Activated CD4-positive, alpha-beta T cell treated with anti-CD3 and anti-CD28 coated beads, Interleukin-2, amount 10 ng/mL, durations not matched to agents 24 days and 14 days (primary cell): ENCODE measurements at places on chromosomes 6 and 20.

DNA sequence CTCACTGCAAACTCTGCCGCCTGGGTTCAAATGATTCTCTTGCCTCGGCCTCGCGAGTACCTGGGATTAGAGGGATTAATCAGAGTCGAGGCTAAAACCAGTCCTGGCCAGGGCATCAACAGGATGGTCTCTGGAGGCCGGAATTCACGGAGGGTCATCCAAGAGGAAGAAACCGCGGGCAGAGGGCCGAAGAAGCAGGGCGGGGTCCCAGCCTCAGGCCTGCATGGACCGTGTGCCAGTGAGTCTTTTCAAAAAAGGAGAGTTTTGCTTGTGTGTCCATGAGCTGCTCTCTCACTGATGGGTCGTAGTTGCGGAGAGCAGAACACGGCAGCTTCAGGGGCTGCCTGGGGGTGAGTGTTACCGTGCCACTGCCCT is 295.1 kb upstream of the ZNF337 start:
- no peak for DNase-seq

DNA sequence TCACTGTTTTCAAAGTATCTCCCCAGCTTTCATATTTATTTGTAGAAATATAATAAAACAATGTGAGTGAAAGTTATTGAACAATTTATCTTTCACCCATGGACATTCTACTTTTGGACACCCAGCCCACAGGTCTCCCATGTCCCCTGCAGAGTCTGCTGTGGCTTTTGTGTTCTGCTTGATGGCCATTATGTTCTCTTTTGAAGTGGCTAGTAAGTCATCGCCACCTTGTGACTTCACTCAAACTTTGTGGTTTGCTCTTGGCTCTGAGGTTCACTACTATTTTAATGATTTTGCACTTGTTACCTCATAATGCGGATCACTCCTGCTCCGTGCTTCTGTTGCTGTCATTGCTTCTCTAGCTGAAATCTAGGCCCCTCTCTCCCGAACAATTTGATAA is 10.2 kb upstream of the DEFB113 start:
- DNase-seq = no peak

- no peak for DNase-seq
Observed at GRCh38 chr6:83490217-83490807, 22.0 kb upstream of the PRSS35 start.

GRCh38 chr6:35044761-35045421 is 96.2 kb downstream of the TCP11 start:
- no peak for DNase-seq

DNA sequence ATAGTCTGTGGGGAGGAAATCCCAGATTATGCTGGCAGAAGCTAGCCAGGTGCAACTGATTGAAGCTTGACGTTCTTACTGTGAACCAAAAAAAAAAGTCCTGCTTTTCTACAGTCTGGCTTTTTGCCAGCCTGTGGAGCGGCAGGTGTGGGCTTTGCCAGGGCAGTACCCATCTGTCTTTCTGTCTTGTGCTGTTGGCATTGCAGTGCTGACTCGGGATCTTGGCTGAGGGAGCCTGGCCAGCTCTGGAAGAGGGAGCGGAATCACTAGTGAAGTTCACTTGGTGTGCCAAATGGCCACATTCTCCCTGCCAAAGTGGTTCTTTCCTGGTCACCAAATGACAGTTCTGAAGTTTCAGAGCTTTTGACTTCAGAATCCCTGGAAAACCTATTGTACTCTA is 5.0 kb downstream of the KIF3B start:
- no peak for DNase-seq

- DNase-seq = no peak
Observed at GRCh38 chr20:57470666-57471495, 54.1 kb downstream of the CTCFL start.

DNA sequence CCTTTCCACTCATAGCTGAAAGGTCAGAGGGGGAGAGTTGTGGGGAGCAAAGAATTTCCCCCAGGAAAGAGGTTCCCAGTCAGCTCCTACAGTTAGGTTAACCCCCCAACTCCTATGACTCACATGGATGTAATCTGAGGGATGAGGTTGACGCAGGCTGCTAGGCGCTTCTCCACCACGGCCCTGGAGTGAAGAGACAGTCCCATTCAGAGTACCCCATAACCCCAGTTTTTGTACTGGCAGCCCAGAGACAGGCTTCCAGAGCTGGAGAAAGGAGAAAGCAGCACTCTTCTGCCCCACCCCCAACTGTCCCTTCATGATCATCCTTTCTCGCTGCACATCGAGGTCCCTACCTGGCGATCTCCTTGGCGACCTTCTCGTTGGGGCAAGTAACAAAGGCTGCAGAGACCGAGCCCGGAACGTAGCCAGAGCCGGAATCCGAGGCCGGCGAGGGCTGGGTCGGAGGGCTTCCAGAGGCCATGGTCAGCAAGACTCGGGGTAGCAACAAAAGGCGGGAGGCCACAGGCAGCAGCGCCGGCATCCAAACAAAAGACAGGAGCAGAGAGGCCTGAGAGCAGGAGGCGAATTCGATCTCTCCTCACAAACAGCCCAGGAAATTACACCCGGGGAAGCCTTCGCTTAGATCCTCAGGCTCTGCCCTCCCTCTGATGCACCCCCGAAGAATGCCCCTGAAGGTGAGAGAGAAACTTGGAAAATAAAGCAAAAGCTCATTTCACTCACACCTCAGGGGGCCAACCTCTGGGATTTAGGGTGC is 592 bp downstream of the CUTA start:
- DNase-seq = peak; percentile 72

- DNase-seq = peak; percentile 6
Observed at GRCh38 chr20:19397666-19398065, 185.2 kb downstream of the SLC24A3 start.

- no peak for DNase-seq
Observed at GRCh38 chr6:31142361-31142761, 3.5 kb upstream of the PSORS1C2 start.

GRCh38 chr6:150491131-150491810 is 108.4 kb upstream of the PLEKHG1 start:
- peak; percentile 61 for DNase-seq

- DNase-seq = no peak
Observed at GRCh38 chr6:15713325-15713724, 50.5 kb upstream of the DTNBP1 start.

- DNase-seq = no peak
Observed at GRCh38 chr6:167538746-167539145, 213.9 kb downstream of the TTLL2 start.

DNA sequence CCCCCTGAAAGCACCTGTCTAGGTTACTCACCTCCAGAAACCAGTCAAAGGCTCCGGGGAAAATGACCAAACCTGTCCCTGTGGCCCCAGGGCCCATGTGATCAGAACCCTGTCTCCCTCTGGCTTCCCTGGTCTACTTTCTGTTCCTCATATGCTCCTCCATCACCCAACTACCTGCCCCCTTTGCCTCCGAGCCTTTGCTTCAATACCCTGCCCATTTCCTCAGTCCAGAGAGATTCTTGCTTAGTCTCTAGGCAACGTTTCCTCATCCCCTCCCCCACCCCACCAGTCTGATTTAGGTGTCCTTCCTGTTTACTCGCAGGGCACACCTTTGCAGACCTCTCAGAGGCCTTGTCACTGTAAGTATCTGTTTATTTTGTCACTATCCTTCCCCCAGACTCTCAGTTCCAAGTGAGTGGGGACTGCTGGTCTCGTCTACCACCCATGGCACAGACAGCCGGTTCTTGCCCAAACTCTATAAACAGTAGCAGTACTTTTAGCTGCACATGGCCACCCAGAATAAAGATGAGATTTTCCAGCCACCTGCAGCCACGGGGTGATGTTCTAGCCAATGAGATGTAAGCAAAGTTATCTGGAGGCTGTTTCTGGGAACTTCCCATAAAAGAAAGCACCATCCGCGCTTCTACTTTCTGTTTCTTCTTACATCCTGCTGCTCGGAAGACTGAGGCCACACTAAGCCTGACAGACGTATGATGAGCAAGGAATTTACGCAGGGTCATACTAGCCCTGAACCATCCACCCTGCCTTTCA is 13.3 kb downstream of the ELOVL5 start:
- peak; percentile 92 for DNase-seq

- no peak for DNase-seq
Observed at GRCh38 chr6:91288741-91289140, 701.9 kb upstream of the MAP3K7 start.

GRCh38 chr6:170042596-170043118 is 248.2 kb downstream of the DLL1 start:
- DNase-seq = no peak

DNA sequence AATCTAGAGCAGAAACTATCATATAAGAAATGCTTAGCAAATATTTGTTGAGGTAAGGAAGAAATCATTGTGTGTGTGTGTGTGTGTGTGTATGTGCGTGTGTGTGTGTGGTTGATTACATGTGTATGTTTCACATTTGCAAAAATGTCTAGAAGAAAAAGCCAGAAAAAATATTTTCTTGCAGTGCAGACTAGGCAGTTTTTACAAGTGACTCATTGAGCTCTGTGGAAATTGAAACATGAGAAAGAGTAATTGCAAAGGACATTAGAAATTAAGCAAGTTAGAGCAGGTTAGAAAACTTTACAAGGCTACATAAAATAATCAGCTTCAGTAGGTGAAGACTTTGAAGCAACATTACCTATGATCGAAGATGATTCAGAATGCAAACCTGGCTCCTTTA is 669.0 kb upstream of the EYS start:
- no peak for DNase-seq

- DNase-seq = no peak
Observed at GRCh38 chr20:19047951-19048296, 164.5 kb upstream of the SLC24A3 start.

GRCh38 chr6:80173411-80173810 is 66.9 kb downstream of the BCKDHB start:
- DNase-seq = no peak

DNA sequence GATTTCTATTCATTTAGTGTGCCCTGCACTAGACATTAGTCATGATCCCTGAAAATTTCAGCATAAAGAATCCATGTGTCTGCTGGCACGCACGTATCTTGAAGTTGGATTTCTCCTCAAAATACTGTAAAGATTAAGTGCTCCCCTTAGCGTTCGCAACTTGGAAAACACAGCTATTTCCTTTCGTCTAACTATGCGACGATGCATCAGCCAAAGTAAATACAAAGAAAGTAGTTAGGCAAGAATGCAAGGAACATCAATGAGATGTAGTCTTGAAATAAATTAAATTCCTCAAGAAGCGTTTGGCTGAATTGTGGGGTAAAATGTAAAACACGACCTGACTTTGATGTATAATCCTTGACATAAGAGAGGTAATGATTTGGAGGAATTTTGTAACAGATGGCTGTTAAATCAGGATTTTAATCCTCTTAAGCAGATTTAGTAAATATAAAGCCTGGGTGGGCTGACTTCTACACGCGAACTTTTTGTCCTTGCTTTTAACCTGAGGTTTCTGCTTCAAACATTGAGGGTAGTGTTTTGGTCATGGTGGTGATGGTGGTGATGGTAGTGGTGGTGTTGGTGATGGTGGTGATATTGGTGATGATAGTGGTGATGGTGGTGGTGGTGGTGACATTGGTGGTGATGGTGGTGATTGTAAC is 88.2 kb downstream of the FOXF2 start:
- no peak for DNase-seq

DNA sequence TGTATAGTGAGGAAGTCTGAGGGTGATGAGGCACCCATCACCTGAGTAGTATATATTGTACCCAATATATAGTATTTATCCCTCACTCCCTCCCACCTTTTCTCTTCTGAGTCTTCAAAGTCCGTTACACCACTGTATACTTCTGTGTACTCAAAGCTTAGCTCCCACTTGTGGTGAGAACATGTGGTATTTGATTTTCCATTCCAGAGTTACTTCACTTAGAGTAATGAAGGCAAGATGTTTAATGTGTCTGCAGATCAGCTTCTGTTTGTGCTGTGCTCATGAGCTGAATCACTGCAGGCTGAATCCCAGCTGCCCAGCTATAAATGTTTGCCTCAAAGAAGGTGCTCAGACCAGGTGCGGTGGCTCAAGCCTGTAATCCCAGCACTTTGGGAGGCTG is 139.3 kb upstream of the FOXA2 start:
- DNase-seq = no peak

GRCh38 chr6:165774903-165775601 is 112.0 kb upstream of the PDE10A start:
- DNase-seq = no peak

GRCh38 chr20:13008761-13009681 is at the start of gene SPTLC3:
Gene SPTLC3, plus strand, starts transcription at chr20:13008972. Its CDS starts 296 bp downstream, at chr20:13009268.
- peak; percentile 58 for DNase-seq

GRCh38 chr20:31705598-31706597 is 16.8 kb downstream of the BCL2L1 start:
- DNase-seq = no peak

GRCh38 chr20:49888212-49889000 is 26.9 kb downstream of the SPATA2 start:
- peak; percentile 86 for DNase-seq

- DNase-seq = no peak
Observed at GRCh38 chr6:51684038-51684437, 403.4 kb downstream of the PKHD1 start.

DNA sequence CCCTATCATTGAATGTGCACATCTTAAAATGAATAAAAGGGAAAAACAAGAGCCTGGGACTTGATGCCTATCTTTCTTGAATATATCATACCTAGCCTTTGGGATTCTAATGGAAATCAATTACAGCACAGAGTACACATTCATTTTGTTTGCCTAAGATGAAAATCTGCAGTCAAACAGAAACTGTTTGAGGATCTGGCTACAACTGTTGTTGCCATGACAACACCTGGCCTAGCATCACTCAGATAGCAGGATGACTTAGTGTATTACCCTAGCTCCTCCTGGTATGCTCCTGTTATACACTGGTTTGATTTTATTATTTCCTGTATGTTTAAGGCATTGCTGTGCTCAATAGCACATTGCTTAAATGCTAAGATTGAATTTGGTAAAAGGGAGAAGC is 71.5 kb upstream of the LAMP5 start:
- no peak for DNase-seq

GRCh38 chr20:11711214-11711613 is 206.5 kb upstream of the BTBD3 start:
- no peak for DNase-seq

DNA sequence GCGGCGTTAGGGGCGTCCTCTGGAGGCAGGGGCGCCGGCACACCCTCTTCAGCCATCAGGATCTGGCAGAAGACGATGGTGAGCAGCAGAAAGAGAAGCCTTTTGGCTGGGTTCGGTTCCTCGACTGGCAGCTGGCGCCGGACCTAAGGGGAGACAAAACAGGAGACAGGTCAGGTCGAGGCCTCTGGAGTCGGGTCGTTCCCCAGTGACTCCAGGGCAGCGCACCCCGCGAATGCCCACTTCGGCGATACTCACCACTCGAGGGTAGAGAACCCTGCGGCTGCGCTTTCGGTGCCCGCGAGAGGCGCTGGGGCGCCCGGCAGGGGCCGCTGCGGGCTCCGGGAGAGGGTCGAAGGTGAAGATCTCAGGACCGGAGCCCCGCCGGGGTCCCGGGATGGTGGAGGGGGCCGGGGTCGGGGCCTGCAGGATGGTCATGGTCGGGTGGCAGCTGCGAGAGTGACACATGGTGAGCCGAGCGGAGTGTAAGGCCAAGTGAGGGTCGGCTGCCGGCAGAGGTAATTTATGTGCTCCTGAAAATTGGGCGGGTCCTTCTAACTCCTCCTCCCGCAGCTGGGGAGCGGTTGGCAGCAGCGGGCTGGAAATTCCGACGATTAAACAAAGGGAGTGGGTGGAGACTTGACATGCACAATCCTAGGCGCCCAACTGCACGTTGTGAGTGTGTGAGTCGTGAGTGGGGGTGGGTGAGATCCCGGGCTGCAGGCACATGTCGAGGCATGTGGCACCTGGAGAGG is at the start of gene IER3:
Gene IER3 (minus strand): TSS at position 494 of the 752 bp plus-strand sequence. CDS start 29 bp downstream, at position 465.
- peak; percentile 93 for DNase-seq

GRCh38 chr6:31712296-31712695 is 2.9 kb upstream of the LY6G6D start:
- no peak for DNase-seq
